ENCODE measurements at places on chromosomes 4 and X.

DNA sequence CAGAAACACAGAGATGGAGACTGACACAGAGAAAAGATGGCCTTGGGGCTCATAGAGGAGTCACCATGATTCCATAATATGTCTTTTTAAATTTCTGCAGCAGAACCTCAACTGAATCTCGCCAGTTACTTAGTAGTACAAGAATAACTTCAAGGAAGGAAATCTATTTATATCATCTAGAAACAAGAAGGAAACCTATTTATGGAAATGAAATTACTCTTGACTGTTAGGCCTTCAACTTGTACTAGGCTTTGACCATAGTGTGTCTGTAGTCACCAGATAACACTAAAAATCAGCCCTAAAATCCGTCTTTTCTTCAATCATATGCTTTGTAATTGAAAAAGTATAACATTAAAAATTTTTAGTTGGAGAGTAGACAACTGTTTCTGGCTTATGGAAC, 740.4 kb downstream of the TRIML1 start:
- DNase-seq, result no peak

DNA sequence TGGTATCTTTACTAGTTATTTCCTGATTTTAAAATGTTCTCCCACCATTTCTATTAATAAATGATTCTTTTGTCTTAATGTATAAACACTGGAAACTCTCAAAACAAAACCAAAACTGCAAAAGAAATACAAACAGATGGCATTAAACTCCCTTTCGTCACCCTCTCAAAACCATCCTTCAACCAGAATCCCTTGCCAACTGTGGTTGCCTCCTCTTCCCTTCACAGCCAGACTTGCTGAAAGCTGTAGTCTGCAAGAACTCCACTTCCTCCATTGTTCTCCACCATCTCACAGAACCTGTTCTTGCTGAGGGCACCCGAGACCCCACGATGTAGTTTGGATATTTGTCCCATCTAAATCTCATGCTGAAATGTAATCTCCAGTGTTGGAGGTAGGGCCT, 96.5 kb downstream of the WWC2 start:
- no peak for DNase-seq

DNA sequence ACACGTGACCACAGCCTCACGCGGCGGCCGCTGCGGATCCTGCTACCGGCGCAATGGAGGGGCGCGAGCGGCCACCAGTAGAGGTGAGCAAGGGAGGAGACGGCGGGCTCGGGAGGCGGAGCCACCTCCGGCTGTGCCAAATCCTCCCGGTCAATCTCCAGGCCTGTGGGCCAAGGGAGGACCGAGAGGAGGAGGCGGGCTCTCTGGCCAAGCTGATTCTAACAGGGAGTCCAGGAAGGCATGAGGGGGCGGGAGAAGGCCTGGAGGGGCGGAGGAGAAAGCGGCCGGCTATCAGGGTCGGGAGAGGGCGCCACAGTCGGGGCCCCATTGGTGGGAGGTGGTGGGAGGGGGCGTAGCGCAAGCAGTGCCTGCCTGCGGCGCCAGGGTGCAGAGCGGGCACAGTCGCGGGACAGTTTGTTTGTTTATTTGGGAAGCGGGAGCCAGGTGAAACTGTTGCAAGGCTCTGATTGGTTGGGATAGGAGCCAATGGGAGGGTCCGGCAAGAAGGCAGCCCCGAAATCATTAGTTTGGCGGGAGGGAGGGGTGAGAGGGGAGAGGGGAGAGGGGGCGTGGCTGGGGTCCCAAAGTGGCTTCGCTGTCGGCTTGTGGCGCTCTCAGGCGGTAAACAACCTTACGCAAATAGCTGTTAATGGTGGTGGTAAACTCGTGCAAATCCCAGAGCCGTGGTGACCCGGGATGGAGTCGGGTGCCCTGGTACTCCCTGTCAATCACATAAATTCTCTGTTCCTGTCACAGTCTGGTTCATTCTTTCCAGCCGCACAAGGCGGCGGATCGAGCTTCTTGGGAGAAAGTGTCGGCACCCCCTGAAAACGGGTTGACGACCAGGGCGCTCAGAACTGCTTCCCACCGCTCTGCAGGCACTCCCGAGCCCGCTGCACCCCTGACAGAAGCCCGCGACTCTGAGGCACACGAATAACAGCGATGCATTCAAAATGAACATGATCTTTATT, at the start of gene IRS4:
Gene IRS4 (minus strand): TSS at position 55 of the 971 bp plus-strand sequence.
- no peak for DNase-seq

- DNase-seq, result no peak
These were observed 37.5 kb downstream of the ARHGAP10 start for GRCh38 chr4:147769386-147769785.

GRCh38 chr4:181845617-181846016, 397.6 kb upstream of the TENM3 start:
- DNase-seq, result no peak

DNA sequence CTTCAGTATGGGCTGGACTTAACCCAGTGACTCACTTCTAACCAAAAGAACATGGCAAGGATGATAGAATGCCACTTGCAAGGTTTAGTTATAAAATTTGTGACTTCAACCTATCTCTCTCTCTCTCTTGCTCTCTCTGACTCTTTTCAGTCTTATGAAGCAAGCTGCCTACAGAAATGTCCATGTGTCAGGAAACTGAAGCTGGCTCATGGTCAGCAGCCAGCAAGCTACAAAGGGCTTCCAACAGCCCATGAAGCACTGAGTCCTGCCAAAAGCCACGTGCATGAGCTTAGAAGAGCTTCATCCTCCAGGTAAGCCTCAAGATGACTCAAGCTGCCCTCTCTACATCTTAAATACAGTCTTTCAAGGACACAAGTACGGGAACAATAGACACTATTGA, 100.3 kb downstream of the HS3ST1 start:
- DNase-seq, result no peak

DNA sequence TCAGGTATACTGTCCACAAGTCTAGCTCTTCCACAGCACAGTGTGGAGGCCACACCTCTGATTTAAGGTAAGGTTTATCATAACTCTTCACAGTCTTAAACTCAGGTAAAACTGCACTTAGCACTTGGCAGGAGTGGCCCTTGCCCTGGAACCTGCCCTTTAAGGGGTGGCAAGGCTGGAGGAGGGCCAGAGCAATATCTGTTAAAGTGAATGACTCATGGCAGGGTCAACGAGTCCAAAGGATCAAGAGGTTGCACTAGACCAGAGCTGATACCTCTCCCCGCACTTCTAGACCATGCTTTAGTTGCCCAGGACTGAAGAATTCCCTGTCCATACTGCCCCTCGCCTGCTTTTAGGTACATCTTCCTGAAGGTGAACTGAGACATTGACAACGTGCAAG, 14.7 kb upstream of the GPR50 start:
- no peak for DNase-seq

GRCh38 chrX:69065451-69065850, 99.8 kb downstream of the PJA1 start:
- no peak for DNase-seq

GRCh38 chr4:1215141-1216075, 33.5 kb downstream of the CTBP1 start:
- DNase-seq, result no peak

- no peak for DNase-seq
These were observed 50.3 kb downstream of the HMX1 start for GRCh38 chr4:8821151-8821950.

DNA sequence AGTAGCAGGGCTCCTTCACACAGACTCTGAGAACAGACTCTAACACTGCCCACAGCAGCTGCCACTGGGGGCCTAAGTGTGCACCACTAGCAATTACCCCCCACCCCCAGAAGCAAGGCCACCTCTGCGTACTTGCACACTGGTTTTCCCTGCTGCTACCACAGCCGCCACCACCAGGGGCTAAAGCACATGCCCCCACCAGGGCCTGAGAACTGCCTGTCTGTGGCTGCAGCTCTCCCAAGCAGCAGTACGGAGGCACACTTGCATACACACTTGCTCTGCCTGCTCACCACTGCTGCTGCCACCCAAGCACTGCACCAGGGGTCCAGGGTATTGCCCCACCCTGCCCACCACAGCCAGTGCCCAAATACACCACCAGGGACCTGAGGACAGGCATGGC, 59.6 kb downstream of the SCML2 start:
- DNase-seq, result no peak

- DNase-seq, result peak; percentile 2
These were observed 791.6 kb downstream of the TRIML1 start for GRCh38 chr4:188930822-188931221.

DNA sequence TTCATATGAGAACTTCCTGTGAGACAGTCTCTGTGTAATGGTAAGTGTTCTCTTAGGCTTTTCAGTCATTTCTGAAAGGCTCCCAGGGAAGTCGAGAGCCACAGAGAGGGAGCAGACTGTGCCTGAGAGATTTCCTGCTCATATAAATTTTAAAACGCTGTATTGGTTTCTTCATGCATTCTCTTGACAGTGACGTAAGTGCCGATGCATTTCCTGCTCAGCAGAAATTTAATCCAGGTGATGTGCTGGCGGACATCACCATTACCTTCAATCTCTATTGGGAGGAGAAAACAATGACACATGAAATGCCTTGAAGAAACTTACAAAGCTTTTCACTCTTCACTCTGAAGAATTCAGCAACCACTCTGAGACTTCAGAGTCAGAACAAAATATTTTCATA, 383.6 kb downstream of the BMPR1B start:
- DNase-seq, result no peak

GRCh38 chr4:153555730-153556434, 89.7 kb downstream of the TMEM131L start:
- DNase-seq, result no peak

DNA sequence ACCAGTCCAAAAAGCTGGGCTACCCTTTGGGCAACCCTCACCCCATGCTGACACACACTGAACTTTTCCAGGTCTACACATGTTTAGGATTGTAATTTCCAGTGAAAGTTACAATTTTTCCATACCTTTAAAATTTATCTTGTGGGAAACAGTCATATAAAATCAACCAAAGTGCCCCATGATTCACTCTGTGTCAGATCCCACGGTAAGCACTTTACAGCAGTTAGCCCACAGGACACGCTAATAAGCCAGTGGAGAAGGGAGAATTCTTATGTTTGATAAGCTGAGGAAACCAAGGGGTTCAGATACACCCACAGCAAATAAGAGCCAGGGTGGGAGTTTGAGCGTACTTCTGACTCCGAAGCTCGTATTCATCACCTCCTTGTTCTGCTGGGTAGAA, 72.4 kb upstream of the TBL1X start:
- DNase-seq, result no peak
